ENCODE measurements at places on chromosomes 3 and 15.

GRCh38 chr3:65558826-65559225, 479.9 kb downstream of the MAGI1 start:
- DNase-seq: no peak

DNA sequence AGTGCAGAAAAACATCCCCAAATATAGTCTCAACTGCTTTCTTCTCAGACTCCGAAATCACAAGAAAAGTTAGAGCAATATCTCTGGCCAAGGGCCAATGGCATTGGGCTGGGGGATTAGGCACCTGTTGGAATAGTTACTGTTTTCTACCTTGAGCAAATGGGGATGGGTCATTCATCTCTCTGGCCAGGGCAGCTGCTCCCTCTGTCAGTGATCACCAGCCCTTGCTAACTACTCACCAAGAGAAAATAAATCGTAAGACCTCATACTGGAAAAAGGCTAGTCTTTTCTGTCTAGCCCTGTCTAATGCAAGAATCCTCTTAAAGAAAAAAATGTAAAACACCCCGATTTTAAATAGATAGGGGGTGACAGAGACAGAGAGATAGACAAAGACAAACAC, 10.9 kb downstream of the CERS3 start:
- no peak for DNase-seq

- DNase-seq: no peak
Measured at GRCh38 chr3:192408007-192408646, 319.2 kb downstream of the FGF12 start.

DNA sequence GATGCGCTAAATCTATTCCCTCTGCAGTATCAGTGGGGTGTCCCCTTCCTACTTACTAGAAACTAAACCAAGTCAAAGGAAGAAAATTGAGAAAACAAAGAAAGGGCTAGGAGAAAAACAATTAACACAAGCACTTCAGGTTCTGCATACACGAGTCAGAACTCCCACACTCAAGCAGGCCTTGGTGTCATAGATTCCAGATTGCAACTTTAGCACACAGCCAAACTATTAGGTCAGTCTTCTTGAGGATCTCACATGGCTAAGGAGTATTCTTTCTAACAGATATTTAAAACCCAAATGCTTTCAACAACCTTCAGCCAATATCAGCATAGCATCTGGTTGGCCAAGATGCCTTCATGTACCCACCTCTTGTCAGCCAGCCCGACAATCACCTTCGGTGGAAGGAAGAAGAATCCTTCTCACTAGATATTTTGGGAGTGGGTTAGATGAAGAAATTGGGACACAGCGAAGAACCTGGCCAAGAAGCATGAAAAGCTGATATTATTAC, 340.0 kb downstream of the VPS13C start:
- no peak for DNase-seq

GRCh38 chr3:75727985-75728384, 57.4 kb downstream of the ZNF717 start:
- DNase-seq: no peak

DNA sequence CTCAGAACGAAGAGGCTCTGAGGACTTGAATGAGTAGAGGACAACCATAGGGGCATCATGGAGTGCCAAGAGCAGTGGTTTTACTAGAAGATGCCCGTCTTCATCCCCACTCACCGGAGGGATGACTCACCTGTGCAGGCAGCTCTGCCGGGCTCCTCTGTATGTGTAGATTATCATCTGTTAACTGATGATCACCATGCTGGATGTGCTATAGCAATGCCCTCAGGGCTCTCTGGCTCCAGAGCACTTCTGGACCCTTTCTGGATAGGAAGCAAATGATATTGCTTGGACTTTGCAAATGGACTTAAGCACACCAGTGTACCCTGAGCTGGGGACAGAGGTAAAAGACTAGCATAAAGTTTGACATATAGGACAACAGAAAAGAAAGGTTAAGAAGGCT, 10.2 kb upstream of the TGFBR2 start:
- no peak for DNase-seq

DNA sequence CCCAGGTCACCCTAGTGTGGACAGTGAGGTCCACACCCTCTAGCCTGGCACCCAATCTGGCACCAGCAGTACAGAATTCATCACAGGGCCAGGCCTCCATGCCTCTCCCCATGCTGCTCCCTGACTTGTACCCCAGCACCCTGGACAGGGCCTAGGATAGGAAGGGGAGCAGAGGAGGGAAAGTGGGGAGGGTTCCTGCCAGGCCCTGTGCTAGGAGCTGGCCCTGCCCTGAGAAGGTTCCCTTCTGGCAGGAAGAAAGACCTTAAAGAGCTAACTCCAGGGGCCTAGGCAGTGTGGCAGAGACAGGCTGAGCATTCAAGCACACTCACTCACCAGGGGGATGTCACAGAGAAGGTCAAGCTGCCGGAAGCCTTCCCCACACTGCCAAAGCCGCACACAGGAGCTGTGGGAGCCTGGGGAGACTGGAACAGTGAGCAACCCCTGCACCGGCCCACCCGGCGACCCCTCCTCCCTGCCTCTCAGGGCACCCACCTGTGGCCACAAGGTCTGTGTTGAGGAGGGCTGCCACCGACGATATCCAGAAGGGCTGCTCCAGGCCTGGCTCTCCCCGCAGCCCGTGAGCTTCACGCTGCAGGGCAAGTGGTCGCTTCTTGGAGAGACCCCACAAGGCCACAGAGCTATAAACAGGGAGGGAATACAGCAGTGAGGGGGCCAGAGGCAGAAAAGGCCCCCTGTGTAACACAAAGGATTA, 7.4 kb downstream of the RRP9 start:
- DNase-seq: no peak

DNA sequence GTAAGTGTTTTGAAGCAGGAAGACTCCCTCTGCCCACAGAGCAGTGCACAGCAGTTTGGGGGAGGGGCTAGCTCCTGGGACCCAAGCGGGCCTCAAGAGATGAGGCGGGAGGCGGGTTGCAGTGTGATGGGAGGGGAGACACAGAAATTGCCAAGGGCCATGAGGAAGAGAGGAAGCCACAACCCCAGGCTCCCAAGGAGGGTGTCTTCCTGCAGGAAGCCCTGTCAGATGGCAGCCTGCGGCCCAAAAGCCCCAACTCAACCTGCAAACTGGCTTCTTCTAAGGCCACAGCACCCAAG, 7.3 kb upstream of the ISLR2 start:
- no peak for DNase-seq

DNA sequence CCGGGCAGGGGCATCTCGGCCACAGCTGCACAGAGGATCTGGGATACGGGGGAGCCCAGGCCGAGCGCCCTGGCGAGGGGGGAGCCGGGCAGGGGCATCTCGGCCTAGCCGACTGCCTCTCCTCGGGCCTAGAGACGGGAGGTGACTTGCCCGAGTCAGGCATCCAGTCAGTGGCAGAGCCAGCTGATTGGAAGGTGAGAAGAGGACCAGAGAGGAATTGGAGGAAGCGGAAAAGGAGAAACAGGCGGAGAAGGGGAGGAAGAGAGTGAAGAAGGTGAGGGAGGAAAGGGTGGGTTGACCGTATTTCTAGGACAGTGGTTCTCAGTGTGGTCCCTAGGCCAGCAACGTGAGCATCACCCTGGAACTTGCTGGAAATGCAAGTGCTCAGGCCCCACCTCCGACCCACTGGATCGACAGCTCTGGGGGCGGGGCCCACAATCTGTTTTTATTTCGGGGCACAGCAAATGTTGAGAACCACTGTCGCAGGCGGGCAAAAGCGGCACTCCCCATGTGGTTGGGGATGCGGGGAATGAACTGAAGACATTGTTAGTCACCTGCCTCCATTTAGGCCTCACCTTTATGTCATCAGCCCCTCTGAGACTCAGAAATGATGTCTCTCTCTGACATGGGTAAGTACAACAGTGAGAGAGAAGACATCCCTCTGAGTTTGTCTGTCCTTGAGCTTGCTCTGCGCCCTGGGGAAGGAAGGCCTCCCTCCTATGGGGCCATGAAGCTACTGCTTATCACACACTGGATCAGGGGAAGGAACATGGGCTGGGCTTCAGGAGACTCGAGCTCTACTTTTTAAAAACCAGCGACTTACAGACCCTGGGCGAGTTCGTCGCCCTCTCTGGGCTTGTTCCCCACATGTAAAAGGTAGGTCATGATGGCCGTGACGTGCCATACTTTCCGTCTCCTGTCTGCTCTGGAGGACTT, 1.0 kb upstream of the MELTF start:
- DNase-seq: no peak

DNA sequence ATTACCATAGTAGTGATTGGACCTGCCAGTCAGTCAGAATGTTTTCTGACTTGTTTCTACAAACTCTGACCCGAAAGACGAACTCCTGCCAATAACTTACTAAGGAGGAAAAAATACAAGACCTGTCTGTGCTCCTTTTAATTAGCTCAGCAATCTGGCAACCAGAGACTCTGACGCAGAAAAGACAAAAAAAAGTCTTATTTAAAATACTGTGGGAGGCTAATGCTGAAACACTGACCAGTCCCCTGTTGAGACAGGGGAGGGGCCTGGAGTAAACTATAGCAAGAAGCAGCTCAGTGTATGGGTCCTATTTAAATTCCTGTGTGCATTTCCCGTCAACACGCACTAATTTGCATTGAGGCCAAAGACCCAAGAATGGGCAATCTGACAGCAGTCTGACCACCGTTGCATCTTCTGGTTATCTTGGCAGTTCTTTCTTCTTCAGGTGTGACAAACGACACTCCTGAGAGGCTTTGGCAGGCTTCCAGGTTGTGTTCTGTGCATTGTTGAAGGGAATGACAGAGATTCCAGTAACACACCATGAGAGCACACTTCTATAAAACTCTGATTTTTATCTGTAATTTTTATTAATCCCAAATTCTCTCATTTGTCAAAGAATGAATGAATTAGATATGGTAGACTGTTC, 1114.3 kb downstream of the IGSF11 start:
- DNase-seq: no peak

DNA sequence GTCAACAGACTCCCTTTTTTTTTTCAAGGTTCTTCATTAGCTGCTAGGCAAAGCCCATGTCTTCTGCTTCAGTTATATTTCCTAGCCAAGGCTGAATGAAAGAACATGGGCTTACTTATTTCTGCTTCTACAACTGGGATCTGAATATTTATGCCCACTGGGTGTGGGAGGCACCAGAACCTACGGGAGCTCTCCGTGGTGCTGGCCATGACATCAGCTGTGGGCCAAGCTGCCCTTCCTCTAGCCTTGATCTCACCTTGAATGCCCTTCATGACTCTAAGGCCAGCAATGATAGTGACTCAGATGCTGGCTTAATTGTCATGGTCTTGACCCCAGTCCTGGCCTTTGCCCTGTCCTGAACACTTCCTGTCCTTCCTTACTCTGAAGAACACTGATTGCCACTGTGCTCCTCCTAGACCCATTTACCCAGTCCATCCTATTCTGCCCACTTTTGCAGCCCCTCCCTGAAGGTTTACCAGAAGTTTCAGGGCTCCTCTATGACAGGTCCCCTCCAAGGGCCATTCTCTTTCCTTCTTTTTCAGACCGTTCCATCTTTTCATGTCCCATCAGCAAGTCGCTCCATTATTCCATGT, 32.8 kb upstream of the PRR20G start:
- no peak for DNase-seq

GRCh38 chr3:172562871-172563865, 39.9 kb upstream of the TNFSF10 start:
- DNase-seq: peak; percentile 41

DNA sequence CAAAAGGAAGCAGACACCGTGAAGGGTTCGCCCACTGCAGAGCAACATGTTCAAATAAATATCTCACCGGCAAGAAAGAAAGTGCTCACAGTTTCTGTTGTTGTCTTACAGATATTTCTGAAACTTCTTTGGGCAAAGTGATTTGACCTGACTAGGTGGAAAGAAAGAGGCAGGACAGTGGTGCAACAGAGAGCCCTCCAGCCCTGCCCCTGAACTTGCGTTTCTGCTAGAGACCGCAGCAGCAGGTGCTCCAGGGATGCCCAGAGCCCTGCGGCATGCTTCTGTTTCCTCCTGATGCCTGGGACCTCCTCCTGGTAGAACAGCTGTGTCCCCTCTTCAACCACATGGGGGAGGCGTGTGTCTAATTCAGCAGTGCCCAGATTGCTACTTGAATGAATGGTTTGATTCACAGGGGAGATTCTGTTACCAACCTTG, 123.4 kb downstream of the ATP10A start:
- peak; percentile 42 for DNase-seq

- DNase-seq: peak; percentile 94
Measured at GRCh38 chr15:85667491-85668424, 127.0 kb downstream of the KLHL25 start.

DNA sequence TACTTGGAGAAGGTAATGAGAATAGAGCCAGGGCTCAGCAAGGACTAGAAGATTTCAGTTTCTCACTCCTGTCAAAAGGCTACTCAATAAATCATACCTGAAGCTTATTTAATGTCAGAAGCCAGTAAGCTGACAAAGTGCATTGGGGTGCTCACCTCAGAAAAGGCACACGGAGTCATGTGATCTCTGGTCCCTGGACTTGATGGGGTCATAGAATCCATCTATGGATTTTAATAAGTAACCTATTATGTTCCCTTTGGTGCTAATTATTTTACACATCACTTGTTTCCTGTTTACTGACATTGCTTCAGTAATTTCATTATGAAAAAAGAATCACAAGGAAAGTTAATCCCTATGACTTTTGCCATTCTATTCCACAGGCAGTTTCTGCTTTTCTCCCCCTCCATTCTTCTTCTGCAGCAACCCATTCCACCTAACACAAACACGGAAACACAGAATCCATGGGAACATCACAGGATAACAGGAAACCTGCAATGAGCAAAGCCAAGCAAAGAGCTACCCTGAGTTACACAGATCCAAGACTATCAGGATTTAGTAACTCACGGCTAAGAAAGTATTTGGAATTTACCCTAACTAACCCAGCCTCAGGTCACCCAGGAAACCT, 159.6 kb downstream of the MEIS2 start:
- DNase-seq: no peak

DNA sequence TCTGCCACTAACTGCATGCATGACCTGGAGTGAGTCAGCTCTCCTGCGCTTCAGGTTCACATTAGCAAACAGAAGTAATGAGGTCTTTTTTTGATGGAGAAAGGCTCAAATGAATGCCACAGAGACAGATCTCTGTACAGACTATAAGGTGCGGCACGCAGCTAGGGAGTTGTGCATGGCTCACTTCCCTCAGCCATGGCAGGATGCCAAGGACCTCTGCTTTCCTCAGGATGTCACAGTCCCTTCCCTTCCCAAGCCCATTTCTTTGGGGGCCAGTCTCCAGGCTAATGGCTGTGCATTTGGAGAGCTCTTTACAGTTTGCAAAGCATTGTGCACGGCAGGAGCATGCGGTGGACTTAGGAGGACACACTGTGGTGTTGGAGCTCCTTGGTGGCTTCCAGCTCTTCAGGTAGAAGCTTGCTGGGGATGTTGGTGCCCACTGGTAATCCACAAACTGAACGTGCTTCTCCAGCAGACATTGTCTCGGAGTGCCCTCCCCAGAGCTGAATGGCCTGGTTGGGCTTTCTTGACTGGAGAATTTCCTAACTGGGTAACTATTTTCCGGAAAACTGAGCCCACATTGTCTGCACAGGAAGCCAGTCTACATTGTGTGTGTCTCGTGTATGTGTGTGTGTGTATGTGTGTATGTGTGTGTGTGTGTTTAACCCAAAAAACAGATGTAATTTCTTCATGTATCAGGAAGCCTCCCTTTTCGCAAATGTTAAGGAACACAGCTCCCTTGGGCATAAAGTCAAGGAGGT, 172.5 kb upstream of the TLE3 start:
- DNase-seq: no peak

GRCh38 chr3:143276592-143276991, 157.0 kb downstream of the CHST2 start:
- no peak for DNase-seq

Measured in CD4-positive, alpha-beta T cell treated with Interleukin-17A for 1 hour (primary cell).